GM04503 (cell line): ENCODE measurements at places on chromosomes 2 and 18.

DNA sequence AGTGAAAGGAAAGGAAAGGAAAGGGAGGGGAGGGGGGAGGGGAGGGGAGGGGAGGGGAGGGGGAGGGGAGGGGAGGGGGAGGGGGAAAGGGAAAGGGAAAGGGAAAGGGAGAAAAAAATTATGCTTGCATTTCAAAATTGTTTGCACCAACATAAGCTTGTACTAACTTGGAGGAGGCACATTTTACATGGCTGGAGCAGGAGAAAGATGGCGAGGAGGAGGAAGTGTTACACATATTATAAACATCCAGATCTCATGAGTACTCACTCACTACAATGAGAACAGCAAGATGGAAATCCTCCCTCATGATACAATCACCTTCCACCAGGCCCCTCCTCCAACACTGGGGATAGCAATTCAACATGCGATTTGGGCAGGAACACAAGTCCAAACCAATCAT is 660.2 kb upstream of the CDH2 start:
- DNase-seq, result no peak

DNA sequence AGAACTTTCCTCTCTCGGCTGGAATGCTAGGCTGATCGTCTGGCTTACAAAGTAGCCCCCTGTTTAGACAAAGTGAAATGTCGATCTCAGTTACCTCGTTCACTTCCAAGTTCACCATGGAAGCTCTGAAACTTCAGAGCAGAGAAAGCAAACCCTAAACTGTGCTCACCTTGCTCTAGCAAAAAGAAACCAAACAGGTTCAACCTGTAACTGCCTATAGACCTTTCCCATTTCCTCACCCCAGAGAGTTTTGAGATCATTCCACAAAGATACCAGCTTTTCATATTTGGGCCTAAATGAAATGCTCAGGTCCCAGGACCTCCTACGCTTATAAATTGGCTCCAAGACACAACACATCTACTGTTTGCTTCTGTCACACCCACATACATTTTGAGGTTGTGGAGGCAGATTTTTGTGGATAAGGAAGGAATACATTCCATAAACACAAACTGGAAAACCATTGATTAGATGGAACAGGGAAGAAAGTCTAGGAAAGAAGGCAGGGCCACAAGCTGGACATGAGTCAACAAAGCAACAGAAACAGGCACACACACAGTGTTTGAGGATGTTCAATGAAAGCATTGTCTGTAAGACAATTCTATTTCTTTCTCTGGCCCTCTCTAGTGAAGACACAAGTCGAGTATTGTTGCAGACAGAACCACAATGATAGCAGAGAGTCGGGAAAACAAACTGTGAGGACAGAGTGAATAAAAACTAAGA is 52.8 kb upstream of the TGIF1 start:
- no peak for DNase-seq

GRCh38 chr2:50623244-50623643 is 408.7 kb downstream of the NRXN1 start:
- DNase-seq, result no peak

DNA sequence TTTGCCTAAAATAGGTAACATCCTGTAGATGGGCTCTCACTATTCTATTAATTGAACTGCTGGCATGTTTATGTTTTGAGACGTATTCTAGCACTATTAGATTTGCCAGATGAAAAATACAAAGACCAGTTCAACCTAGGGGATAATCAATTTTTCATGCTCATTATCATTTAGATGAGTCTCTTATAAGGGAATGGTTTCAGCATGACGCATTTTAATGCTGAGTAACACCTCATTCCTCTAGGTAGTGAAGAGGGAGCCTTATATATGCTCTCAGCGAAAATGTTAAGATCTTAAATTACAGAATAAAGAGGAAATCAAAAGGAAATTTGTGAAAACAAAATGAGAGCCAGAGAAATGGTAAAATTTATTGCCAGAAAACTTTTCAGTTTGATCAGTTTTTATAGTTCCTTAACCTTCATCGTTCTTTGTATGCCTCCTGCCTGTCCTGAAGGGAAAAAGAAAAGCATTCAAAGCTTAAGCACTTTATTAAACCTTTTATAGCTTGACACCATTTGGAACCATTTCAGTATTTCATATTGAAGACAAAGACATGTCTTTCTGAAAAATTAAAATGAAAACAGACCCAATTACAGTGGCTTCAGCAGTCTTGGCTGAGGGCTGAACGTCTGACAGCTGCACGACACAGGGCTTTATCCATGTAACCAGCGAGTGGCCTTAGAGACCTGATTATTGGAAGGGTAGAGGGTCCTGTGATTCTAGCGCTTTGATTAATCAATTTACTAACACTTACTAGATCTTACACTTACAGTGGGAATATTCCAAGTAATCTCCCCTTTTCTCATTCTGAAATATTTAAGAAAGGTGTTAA is 112.8 kb downstream of the ADCYAP1 start:
- no peak for DNase-seq

DNA sequence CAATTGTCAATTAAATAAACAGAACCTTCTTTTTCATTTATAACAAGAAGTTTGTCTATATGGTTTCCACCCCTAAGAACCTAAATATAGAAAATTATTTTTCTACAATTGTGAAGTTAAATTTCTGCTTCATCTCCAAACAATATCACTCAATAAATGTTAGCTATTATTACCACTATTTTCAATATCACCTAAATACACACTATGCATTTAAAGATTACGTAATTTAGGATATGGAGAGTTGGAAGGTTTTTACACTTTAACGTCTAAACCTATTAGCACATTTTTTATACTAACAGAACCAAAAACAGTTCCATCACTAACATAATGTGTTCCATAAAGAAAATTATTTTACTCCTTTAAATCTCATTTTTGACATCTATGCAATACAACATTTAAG is 48.0 kb downstream of the ROCK2 start:
- DNase-seq, result no peak

- no peak for DNase-seq
These were observed 11.9 kb downstream of the TWIST2 start for GRCh38 chr2:238859636-238860347.

DNA sequence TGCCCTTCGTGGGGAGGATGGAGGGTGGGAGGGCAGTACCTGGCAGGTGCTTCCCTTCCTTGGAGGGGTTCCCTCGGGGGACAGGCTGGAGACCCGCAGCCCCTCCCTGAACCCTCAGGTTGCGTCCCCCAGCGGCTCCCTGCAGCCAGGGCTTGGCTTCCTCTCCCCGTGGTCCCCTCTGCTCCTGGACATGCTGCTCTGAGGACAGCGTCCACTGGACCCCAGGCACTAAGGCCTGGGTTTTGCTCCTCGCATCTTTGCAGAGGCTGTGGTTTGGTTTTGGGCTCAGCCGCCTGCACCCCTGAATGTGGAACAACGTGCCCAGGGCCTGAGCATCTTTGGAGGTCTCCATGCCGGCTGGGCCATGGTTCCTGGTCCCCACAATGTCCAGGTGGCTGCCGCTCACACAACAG is 133.5 kb downstream of the PTGR3 start:
- DNase-seq, result no peak

- no peak for DNase-seq
These were observed 2.9 kb downstream of the TNFRSF11A start for GRCh38 chr18:62327977-62328376.

DNA sequence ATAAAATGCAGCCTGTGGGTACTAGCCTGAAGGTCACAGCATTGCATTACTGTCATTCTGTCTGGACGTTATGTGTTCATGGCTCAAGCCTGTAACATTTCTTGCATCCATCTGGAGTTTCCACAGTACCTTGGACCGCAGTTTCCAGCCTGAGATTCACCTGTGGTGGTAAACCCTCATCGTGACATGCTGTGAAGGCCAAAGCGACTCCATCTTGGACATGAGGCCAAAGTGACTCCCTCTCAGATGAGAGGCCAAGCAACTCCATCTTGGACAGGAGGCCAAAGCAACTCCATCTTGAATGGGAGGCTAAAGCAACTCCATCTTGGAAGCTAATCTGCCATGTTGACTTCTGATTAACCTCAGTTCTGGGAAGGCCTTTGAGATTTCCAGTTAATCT is 257.7 kb upstream of the MYT1L start:
- DNase-seq, result no peak

- no peak for DNase-seq
These were observed 426.2 kb downstream of the NBAS start for GRCh38 chr2:15134957-15135356.

GRCh38 chr2:174067815-174068214 is 102.6 kb upstream of the SP3 start:
- no peak for DNase-seq
